ENCODE measurements at places on chromosomes 4 and X.

- DNase-seq: no peak
Measured at GRCh38 chrX:39676434-39676833, 421.3 kb downstream of the BCOR start.

GRCh38 chrX:51336584-51336983, 4.0 kb downstream of the NUDT10 start:
- DNase-seq: peak; percentile 0

DNA sequence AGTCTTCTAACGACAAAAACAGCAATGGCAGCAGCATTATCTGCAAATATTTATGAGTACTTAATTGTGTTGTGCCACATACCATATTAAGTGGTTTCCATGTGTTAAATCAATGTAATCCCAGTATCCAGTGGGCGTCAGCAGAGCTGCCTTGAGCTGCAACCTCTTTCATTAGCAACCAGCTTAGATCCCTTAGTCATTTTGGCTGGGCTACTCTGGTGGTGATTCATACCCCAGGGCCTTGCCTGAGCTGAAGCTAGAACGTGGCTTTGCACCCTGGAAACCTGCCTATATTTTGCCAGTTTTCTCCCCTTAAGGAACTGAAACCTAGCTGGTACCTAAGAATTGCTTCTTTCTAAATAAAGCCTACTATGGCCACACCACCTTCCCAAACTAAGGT, 474.3 kb upstream of the FTHL17 start:
- DNase-seq: no peak

DNA sequence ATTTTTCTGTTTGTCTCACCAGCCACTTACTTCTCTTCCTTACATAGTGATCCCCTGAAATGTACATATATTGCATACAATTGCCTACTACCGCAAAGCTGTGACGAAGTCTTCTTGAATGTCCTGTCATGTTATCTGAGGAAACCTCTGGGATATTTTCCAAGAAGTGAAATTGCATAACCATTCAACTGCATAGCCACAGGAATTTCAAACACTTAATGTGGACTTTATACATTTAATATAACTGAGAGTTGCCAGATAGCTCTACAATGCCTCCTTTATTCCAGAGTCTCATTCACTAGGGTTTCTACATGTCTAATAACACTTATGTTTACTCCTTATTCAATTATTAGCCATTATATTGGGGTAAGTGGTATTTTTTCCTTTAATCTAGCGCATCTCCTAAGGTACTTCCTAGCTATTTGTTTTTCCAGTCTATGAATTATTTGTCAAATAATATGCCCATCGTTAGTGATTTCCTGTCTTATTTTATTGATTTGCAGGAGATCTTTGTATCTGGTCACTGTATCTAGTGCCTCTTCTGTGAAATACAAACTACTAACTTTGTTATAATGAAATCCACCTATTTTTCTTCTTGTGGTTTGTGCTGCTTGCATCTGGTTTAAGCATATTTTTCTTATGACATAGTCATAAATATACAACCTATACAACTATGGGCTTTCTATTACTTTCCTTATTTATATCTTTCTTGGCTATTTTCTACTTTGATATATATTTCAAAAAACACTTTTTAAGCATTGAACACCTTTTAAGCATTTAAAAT, 69.2 kb upstream of the GRID2 start:
- no peak for DNase-seq

DNA sequence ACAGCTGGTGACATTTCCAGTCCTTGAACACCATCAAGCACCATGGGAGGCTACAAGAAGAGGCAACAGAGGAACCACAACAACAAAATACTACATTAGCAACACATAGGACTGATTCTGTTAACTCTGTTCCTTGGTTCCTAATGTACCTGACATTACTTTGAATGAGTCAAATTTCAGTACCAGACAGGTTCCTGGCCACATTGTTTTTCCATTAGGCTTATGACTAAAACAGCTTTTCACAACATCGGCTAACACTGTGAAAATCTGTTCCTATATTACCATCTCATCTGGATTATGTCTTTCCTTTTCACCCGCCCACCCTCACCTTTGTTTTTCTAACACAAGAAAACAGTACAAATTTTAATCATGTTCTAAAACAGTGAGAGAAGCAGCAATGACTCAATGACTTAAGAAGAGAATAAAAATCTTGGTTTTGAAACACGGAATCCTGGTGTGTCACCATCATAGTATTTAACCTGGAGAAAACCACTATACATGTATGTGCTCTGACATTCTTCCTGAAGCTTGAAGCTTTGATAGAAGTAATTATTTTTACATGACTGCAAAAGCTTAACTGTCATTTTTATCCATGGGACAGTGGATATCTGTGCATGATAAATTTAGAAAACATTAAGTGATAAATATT, 143.9 kb downstream of the SCFD2 start:
- no peak for DNase-seq

GRCh38 chr4:138112389-138112788, 129.8 kb downstream of the SLC7A11 start:
- no peak for DNase-seq

DNA sequence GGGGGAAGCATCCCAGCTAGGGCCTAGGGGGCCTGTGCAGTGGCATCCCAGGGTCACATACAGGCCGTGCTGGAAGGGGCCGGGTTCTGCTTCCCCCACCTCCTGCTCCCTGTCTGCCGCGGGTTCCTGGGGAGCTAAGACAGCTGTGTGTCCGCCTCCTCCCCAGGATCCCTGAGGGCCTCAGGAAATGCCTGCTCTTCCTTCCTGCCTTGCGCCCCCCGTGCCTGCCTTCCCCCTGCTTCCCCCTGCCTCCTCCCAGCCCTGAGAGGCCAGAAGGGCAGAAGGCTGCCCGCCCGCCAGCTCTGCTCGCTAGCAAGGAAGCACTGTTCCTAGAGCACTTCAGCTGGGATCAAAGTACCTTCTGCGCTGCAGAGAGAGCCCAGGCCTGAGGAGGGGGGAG, 2.9 kb upstream of the BGN start:
- DNase-seq: no peak

DNA sequence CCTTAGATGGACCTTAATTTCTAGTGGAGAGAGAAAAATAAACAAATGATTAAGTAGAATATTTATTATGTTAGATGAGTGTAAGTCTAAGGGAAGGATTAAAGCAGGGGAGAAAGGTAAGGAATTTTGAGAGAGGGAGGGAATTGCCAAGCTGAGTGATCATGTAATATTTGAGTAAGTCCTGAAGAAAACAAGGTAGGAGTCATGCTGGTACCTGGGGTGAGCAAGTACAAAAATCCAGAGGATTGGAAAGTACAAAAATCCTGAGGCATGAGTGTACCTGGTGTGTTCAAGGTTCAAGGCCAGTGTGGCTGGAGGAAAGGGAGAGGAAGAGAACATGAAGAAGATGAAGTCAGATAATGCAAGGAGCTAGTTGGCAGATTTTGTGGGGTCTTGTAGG, 87.2 kb upstream of the MYOZ2 start:
- no peak for DNase-seq

GRCh38 chrX:109890910-109891502, 111.9 kb upstream of the TMEM164 start:
- DNase-seq: peak; percentile 6

DNA sequence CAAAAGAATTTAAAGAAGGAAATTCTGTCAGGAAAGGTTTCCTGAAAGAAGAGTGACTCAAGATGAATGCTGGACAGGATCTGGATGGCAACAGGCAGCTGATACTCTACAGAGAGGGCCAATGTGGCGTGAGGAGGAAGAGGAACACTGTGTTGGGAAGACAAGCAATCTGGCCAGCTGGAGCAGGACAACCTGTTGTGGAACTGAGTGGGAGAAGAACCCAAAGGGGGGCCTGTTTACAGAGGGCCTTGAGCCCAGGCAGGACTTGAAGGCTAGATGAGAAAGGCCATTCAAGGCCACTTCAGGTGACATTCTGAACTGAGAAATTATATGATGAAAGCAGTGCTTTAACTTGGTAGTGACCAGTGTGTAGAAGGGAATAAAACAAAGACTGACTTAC, 8.5 kb downstream of the OTUD4 start:
- no peak for DNase-seq

DNA sequence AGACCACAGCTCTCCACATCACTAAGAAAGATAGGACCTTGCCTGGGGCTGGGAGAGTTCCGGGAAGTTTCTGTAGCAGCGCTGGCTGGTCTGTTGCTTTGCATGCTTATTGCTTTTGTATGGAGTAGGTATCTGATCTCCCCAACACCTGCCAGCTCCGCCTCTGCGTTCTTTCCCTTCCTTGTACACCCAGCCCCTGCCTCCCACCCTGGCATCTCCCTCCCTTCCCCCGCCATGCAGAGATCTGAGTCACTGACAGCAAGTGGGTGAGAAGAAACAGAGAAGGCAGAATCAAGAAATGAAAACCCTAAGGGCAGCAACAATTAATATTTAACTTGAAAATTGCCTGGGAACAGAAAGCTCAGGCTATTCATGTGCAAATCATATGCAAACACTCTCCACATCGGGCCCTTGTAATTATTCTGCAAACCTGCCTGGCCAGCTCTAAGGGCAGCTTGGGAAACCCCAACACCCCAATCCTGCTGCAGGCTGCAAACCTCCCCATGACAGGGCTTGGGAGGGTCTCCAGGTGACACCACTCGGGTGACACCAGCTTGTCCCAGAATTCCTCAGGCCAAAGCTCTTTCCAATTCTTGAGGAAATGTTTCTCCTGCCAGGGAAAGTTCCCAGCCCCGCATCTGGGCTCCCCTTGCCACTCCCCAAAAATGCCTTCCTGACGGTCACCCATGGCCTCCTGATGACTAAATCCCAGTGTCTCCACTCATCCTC, 257.2 kb downstream of the FBXW7 start:
- no peak for DNase-seq

GRCh38 chr4:54961357-54961975, 163.9 kb downstream of the KDR start:
- no peak for DNase-seq

GRCh38 chrX:21949689-21950088, 9.2 kb downstream of the SMS start:
- no peak for DNase-seq

GRCh38 chr4:155033604-155034003, 174.8 kb upstream of the NPY2R start:
- DNase-seq: no peak

DNA sequence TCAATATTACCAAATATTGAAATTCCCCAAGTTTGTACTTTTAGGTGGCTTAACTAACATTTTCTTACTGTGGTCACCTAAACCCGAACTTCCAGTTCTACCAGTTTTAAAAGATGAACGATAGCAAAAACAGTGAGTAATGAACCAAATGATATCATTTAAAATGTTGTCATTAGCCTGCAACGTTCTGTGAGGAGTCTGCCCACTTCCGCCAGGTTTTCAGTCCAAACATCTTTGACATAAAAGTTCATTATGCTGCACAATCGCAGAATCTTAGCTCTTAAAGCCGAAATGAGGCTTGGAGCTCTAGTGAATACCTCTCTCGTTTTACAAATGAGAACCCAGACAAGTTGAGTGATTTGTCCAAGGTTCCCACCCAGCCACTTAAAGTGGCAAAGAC, 762 bp downstream of the PIGA start:
- DNase-seq: no peak

- no peak for DNase-seq
Measured at GRCh38 chr4:141543706-141544105, 92.7 kb upstream of the IL15 start.

DNA sequence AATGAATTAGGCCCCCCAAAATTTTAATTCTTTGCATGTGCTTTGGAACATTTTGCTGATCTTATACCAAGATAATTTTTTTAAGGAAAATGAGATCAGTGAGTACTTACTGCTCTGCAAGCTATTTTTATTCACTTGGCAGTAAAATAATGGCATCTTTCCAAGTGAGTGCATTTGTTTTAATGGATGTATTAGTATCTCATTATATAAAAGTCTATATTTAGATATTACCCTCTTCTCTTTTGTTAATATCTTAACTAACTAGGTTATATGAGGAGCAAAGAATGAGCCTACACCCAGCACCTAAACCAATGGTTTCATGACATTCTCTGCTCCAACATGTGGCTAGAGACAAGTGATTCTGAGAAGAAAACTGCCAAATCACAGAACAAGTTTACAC, 21.1 kb upstream of the ARAF start:
- DNase-seq: no peak

- DNase-seq: no peak
Measured at GRCh38 chr4:87410679-87411078, 11.7 kb upstream of the NUDT9 start.

GRCh38 chr4:84574069-84574720, 8.7 kb upstream of the CDS1 start:
- no peak for DNase-seq

GRCh38 chrX:119617517-119618164, 11.4 kb upstream of the NKRF start:
- no peak for DNase-seq

- no peak for DNase-seq
Measured at GRCh38 chr4:39324897-39325613, 41.1 kb downstream of the RFC1 start.

- no peak for DNase-seq
Measured at GRCh38 chr4:92992758-92993157, 689.0 kb downstream of the GRID2 start.

DNA sequence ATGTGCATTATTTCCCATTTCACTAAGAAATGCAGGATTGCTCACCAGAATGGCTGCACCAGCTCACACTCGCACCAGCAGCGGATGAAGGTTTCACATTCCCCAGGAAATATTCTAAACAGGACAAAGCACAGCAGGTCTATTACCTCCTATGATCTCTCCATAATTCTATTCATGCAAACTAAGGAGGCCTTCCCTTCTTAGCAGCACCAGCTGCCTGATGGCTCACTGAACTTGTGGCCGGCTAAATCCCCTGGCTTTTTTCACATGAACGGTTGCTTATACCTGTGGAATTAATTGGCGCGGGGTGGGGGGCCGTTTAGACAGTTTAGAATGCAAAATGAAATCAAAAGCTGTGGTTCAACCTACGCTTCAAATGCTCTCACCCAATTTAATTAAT, 73.5 kb upstream of the SRD5A3 start:
- no peak for DNase-seq

DNA sequence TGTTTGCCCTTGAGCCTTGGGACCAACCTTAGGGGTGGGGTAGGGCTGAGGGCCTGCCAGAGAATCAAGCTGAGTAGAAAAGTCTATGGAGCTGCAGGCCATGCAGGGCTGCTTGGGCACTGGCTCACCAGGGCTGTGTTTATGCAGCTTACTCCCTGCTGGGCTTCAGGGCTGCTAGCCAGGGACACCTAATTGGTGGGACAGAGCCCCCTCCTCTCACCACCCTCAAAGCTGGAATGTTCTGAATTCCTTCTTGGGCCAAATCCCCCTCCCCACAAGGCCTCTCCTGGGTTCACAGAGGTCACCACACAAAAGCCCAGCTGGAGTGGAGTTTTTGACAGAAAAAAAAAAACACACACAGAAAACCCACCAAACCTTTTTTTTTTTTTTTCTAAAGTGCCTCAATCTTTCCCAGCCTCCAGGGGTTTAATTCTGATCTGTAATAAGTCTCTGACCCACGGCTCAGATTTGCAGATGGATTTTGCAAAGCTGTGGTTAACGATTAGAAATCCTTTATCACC, at the start of gene CLDN2:
CLDN2 (plus strand) TSS at position 471 of the 521 bp plus-strand sequence. CDS start 7,827 bp downstream, outside the sequence.
- DNase-seq: no peak

- DNase-seq: no peak
Measured at GRCh38 chr4:30207389-30207788, 512.8 kb upstream of the PCDH7 start.

Measured in anterior cingulate cortex (tissue), 58 donors.